CD8-positive, alpha-beta memory T cell (primary cell): ENCODE measurements at places on chromosomes 5 and 9. TPM values are rescaled to one million over a fixed set of nuclear protein-coding genes. Genes with fewer than 3 reads are reported as not detected.

DNA sequence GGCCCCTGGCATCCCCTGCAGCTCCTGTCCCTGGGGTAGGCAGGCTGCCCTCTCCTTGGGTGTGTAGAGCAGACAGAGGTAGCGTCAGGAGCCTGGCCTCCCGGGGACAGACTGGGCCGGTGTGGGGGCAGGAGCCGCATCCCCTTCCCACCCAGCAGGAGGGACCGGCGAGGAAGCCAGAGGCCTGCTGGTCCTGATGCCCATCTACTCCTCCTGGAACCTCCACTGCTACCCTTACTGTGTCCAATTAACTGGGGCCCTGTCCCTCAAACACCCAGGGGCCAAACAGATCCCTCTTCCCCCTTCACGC is 15.6 kb downstream of the RALGDS start:
- peaks cover 83% of the 10 kb centered on the region for H3K36me3 ChIP-seq
- H3K27ac ChIP-seq, result no peak overlapping the region
- no peak overlapping the region for H3K4me3 ChIP-seq
- no peaks in the 10 kb centered on the region for H3K27me3 ChIP-seq

DNA sequence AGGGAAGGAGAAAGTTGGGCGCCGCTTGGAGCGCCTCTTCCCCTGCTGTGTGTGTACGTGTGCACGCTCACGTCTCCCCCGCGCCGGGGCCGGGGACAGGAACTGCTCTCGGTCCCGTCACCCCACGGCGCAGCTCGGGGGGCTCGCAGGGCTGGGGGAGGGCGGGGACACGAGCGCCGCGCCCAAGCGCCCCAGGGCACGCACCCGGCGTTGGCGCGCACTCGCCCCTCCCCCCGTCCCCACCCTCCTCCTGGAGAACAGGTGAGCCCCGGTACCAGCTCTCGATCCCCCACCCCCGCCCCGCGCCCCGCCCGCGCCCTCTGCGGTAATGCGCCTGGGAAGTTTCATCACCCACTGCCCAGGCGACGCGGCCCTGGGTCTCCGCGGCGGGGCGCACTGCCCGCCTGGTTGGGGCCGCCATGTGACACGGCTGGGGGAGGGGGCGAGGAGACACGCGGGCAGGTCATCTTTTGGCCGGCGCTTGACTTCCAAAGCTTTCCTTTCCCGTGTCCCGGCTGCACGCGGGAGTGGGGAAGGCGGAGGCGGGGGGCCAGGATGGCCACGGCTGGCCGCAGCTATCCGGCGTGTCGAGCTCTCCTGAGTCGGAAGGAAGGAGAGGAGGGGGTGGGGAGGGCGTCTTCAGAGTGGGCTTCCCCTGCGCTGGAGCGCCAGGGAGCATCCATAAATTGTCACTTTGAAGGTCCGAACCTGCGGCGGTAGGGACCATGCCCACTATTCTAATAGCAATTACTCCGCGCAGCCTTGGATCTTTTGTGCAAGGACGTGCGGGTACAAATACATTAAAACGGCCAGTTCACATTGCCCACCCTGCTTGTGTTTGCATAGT is 1.5 kb upstream of the STC2 start:
- H3K27ac ChIP-seq, result no peak overlapping the region
- no peaks in the 10 kb centered on the region for H3K4me1 ChIP-seq
- no peak overlapping the region for H3K4me3 ChIP-seq
- no peak for DNase-seq
- peaks cover 10% of the 10 kb centered on the region for H3K27me3 ChIP-seq

DNA sequence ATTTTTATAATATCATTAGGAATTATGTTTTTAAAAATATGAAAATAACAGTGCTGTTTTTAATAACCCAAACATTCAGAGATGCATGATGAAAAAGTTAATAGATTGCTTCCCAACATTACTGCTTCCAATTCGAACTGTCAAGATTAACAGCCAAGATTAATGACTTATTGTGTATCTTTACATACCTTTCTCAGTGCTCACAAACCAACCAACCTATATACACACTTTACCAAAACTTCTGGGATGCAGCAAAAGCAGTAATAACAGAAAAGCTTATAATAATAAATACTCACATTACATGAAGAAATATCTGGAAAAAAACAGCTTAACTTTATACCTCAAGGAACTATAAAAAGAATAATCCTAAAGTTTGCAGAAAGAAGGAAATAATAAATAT is 82.1 kb downstream of the TMEM232 start:
- no peaks in the 10 kb centered on the region for H3K36me3 ChIP-seq
- H3K4me3 ChIP-seq, result no peak overlapping the region
- no peak for DNase-seq
- no peak overlapping the region for H3K27ac ChIP-seq
- H3K27me3 ChIP-seq, result no peaks in the 10 kb centered on the region

GRCh38 chr5:44675296-44675695 is 133.5 kb upstream of the MRPS30 start:
- H3K27me3 ChIP-seq, result no peaks in the 10 kb centered on the region
- H3K4me1 ChIP-seq, result no peaks in the 10 kb centered on the region
- H3K4me3 ChIP-seq, result no peak overlapping the region
- no peaks in the 10 kb centered on the region for H3K36me3 ChIP-seq
- no peak for DNase-seq

GRCh38 chr5:61613679-61614078 is 281.6 kb downstream of the ZSWIM6 start:
- no peak for DNase-seq
- no peaks in the 10 kb centered on the region for H3K36me3 ChIP-seq
- no peaks in the 10 kb centered on the region for H3K27me3 ChIP-seq
- no peak overlapping the region for H3K27ac ChIP-seq
- H3K4me1 ChIP-seq, result no peaks in the 10 kb centered on the region

- no peaks in the 10 kb centered on the region for H3K36me3 ChIP-seq
- no peaks in the 10 kb centered on the region for H3K27me3 ChIP-seq
- no peaks in the 10 kb centered on the region for H3K4me1 ChIP-seq
- no peak for DNase-seq
- H3K4me3 ChIP-seq, result no peak overlapping the region
Observed at GRCh38 chr5:115458416-115458815, 86.2 kb downstream of the FEM1C start.

- no peak for DNase-seq
- no peaks in the 10 kb centered on the region for H3K27me3 ChIP-seq
- no peaks in the 10 kb centered on the region for H3K4me1 ChIP-seq
- H3K36me3 ChIP-seq, result no peaks in the 10 kb centered on the region
- no peak overlapping the region for H3K4me3 ChIP-seq
Observed at GRCh38 chr5:114101153-114101552, 260.7 kb upstream of the KCNN2 start.

Gene PDE8B
- not detected for total RNA-seq

- H3K27ac ChIP-seq, result no peak overlapping the region
- no peaks in the 10 kb centered on the region for H3K36me3 ChIP-seq
- H3K4me1 ChIP-seq, result peaks cover 5% of the 10 kb centered on the region
- DNase-seq, result peak; percentile 43
- H3K4me3 ChIP-seq, result no peak overlapping the region
- H3K27me3 ChIP-seq, result peaks cover 7% of the 10 kb centered on the region
Observed at GRCh38 chr5:142655339-142656267, 30.3 kb downstream of the FGF1 start.
